Stimulated activated CD4-positive, alpha-beta T cell treated with anti-CD3 and anti-CD28 coated beads, Interleukin-15, amount 100 ng/mL, for 1 hour (primary cell): ENCODE measurements at places on chromosomes 4 and X.

GRCh38 chr4:83417566-83417965 lies 38.1 kb downstream of the HELQ start:
- DNase-seq, result no peak

DNA sequence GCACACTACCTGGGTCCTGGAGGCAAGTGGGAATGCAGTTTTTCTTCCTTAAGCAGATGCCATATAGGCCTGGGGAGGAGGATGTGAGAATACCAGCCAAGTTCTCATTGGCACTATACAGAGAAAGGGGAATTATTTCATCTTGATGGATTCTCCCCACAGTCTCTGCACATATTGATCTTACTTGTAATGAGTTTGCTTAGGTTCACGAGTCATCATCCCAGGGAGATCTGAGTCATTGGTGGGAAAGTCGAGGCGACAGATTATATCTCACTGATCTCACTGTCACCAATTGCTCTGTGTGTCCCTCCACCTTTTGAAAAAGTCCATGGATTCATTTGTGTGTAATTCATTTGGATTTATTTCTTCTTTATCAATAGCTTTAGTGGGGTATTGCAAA lies 156.8 kb downstream of the AR start:
- DNase-seq, result no peak

- DNase-seq, result no peak
Observed at GRCh38 chrX:8067754-8068462, 103.2 kb downstream of the VCX2 start.

- DNase-seq, result no peak
Observed at GRCh38 chrX:127457161-127457560, 595.0 kb downstream of the ACTRT1 start.

- DNase-seq, result no peak
Observed at GRCh38 chr4:30617836-30618235, 102.3 kb upstream of the PCDH7 start.

DNA sequence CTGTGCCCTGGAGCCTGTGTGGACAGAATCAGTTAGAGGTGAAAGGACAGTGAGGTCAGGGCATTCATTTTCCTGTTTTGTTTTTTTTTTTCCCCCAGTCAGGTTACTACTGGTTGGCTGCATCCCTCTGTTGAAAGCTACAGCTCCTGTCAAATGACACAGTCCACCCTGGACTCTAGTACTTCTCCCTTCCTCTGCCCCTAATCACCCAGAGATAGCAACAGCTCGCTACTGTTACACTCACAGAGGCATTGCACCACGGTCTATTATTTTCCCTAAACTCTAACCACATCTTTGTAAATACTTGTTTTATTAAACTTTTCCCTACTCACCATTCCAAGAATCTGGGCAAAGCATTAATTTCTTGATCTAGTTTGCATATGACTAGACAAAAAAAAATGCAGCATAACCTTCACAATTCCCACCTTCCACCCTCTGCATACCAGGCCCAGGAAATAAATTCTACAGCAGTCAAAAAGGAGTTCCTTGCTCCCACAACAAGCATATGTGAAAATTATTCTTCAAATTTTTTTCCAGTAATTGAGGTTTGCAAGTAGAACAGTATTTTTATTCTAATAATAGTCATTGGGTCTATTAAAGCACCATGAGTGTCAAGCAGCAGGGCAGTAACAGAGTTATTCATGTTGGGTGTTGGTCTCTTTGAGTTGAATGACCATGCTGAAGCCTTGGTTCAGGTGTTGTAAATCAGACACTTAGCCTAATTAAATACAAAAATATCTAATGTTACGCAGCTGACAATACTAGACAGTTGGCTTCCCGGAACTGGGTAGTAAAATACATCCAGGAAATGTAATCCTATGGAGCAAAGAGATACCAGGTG lies 329.2 kb downstream of the INPP4B start:
- no peak for DNase-seq

GRCh38 chrX:45900766-45901615 lies 644.2 kb downstream of the ZNF674 start:
- DNase-seq, result no peak

GRCh38 chrX:47649271-47649670 lies 1.1 kb downstream of the ELK1 start:
- no peak for DNase-seq

GRCh38 chr4:37767546-37767945 lies 58.9 kb upstream of the PGM2 start:
- DNase-seq, result no peak

- no peak for DNase-seq
Observed at GRCh38 chr4:56305390-56305789, 81.9 kb downstream of the AASDH start.

GRCh38 chrX:20059467-20060128 lies 57.1 kb downstream of the MAP7D2 start:
- DNase-seq, result no peak

DNA sequence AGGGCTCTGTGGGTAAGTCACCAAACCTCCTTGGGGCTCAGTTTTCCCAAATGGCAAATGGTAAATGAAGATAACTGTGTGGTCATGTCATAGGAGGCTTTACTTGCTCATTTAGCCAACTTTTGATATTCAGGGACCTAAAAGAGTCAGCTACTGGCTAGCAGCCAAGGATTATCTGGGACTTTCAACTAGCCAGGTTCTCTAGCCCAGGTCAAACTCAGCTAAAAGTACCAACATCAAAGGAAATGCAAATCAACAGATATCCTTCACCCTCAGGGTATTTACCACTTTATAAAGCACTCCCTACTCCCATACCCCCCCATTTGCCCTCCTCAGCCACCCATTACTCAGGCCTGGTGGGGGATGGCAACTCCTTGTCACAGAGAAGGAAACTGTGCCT lies 7.5 kb downstream of the AMER1 start:
- no peak for DNase-seq

- DNase-seq, result no peak
Observed at GRCh38 chr4:125739760-125740159, 425.0 kb downstream of the FAT4 start.

DNA sequence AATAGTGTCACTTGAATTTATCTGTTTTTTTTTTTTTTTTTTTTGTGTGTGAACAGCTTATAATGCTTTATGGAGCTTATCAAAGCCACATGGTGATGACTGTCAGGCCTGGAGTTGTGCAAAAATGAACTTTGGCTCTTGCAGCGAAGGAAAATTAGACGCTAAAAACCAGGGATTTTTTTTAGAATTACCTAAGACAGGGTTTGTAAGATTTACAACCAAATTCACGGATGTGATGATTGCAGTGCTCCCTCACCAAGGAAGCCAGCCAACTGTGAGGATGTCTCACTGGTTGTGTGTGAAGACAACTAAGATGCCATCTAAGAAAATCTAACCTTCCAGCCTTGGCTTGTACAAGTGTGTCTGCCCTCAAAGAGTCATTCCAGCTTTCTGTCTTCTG lies 127.1 kb upstream of the SLC4A4 start:
- no peak for DNase-seq
